ENCODE measurements at places on chromosomes 12 and 14.
A peak's percentile ranks its signal among the peaks of the same experiment; 100 is the strongest.

DNA sequence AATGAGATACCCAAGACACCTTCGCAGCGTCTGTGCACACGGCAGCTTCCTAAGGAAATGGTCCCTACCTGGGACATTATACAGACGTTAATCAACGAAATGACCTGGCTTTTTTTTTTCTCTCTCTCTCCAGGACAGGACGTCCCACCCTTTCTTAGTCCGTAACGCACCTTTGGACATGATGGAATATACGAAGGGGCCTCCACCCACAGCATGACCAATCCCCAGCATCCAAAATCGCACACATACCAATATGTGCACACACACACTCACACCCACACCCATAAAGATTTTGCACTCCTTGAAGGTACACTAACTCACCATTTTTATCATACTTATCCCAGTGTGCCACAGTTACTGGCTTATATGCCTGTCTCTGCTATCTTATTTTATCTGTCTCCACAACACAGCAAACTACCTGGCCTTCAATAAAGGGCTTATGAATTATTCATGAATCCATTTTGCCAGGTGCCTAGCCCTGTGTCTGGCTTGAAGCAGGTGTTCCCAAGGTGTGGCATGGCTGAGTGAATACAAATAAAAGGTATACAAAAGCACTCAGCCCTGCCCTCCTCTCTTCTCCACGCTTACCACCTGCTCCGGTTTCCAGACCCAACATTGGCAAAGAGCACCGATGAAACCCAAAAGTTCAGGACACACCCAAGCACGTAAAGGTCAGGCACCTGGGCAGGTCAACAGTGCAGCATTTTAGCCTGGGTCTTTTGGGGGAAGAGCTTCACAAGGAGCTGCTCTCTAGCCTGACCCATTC is 2.2 kb downstream of the SCNN1A start:
- no peak for DNase-seq

DNA sequence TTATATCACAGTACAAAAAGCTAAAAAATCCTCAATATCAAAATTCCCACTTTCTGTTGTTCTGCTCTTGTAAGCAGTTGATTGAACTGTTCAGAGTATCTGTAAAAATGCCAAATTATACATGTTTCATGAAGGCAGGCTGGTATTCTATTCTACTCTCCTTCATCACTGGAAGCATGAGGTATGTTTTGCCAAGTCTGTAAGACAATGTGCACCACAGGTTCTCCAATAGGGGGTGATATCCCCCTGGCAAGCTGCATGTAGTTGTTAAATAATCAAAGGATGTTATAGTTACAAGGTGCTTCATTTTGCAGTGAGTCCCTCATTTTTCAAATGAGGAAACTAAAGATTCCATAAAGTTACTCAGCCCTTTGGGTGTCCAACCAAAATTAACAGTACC is 15.1 kb upstream of the NEK9 start:
- DNase-seq = peak; percentile 32

- peak; percentile 42 for DNase-seq
Observed at GRCh38 chr12:131167334-131167733, 213.6 kb downstream of the ADGRD1 start.

GRCh38 chr12:84412226-84412625 is 500.4 kb downstream of the SLC6A15 start:
- DNase-seq = peak; percentile 61

DNA sequence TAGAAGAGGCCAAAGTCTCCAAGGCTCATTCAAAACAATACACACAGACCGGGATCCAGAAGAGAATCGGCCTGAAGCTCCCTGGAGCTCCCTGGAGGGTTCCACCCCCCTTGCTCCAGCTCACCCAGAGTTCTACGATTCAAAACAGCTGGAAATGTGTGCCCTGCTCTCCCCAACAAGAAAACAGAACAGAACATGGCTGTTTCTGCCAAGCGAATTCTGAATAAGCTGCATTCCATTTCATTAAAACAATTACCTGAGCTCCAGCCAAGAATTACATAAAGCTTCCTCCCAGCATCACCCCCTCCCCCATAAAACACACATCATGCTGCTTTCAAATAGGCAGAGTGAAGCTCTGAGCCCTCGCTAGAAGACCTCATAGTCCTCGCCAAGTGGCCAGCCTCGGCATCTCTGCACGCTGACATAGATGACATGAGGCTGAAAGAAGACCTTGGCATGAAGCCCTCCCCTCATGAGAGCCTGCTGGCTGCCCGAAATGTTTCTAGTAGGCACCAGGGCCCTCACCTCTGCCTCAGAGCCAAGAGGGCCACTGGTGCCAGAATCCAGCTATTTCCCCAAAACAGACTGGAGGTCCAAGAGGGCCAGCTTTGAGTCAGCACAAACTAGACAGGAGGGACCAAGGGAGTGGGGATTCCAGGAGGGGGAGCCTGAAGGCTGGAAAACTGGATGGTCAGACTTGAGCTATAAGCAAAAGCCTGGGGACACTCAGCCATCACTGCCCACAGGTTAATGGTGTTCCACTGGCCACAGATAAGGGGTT is 8.3 kb downstream of the PXN start:
- peak; percentile 97 for DNase-seq

DNA sequence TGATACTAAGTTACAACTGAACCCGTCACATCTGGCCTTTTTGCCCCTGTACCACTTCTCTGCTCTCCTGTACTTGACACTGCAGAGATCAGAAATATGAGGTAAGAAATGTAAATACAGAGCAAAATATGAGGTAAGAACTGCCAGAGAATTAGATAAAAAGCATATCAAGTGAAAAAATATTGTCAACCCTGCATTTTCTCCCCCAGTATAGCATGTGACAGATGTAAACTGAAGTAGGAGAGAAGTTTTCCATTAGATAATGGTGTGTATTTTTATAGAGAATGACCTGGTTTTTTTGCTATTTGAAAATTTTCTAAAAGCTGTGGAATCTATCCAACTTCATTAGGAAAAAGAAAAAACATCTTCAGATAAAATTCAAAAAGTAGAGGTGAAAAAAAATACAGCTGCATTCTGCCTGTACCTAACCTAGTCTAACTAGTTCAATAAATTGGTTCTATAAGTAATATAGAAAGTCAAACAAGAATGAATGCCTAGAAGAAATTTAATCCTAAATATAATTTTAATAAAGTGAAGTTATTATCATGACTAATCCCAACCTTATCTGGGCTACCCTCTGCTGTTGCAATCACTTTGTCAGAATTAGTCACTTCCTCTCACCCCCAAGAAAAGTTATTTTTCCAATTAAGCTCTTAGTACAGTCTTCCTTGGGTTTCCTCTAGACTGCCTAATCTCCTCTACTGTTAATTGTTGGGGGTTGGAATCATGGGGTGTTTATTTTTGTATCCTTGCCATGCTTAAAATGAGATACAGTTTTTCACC is 210.0 kb downstream of the RASSF9 start:
- peak; percentile 85 for DNase-seq

DNA sequence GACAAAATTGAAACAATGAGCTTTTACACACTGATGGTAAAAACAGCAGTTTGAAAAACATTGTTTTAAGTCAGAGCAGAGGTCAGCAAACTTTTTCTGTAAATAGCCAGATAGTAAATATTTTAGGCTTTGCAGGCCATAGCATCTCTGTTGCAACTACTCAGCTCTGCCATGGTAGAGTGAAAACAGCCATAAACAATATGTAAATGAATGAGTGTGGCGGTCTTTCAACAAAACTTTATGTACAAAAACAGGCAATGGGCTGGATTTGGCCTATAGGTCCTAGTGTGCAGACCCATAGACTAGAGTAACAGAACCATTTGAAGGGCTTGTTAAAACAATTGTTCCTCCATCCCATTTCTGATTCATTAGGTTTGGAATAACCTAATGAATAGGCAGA is 114.8 kb downstream of the TGFB3 start:
- no peak for DNase-seq

- no peak for DNase-seq
Observed at GRCh38 chr12:58347691-58348090, 406.3 kb downstream of the ATP23 start.

- no peak for DNase-seq
Observed at GRCh38 chr12:132415327-132416120, 74.4 kb upstream of the FBRSL1 start.

- DNase-seq = no peak
Observed at GRCh38 chr14:77343662-77344061, 22.8 kb downstream of the GSTZ1 start.

DNA sequence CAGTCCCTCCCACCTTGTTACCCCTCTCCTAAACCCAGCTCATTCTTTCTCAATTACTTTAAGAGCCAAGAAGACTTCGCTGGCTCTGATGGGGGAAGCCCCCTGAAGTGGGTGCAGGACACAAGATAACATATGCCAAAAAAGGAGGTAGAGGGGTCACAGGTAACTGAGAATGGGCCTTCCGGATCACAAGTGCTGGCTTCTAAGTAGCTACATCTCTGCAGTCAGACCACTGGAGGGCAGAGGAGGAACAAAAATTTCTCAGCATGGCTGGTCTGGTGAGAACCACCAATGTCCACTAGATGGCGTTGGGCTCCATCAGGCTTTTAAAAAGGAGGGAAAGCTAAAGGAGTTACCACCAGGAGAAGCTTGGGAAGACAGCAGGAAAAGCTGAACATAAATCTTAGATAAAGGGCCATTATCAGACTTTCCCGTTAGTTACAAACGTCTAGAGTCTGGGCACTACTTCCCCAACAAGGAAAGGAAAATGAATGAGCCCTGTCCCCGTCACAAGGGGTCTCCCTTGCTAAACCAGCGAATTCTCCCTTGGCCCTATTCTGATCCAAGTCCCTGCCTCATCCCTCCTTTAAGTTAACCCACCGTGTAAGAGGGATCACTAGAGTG is 11.6 kb upstream of the CDH24 start:
- DNase-seq = peak; percentile 90

- DNase-seq = peak; percentile 70
Observed at GRCh38 chr12:127257366-127257935, 1009.5 kb upstream of the TMEM132C start.

DNA sequence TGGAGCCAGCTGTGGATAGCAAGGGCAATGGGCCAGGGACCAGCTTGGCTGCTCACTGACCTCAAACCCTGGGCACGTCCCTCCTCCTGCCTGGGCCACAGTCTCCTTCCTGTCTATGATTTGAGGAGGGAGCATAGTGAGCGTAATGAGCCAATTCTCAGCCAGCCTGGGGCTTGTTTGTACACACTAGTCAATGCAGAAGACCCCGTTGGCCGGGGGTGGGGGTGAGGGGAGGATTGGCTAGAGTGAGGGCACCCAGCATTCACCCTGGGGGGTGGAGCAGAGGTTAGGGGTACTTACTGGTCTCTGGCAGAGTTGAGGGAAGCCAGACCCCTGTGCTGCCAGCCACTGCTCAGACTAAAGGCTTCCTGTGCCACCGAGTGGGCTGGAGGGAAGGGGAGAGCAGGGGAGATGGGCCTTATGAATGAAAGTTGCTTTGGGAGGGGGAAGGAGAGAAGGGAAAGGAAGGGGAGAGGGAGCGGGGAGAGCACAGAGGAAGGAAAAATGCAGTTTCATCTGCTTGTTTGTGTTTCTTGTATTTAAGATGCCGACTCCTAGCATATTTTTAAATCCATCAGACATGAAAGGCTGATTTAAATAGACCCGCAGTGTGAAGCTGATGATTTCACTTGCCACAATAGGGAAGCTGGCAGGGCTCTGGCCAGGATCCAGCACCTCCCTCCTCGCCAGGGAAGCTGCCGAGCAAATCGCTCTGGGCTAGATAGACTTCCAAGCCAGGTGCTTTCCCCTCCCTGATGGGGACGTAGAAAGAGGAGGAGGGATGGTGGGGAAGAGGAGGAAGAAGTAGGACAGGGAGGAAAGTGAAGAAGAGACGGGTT is 114.0 kb downstream of the PRMT8 start:
- DNase-seq = no peak

- no peak for DNase-seq
Observed at GRCh38 chr12:81615026-81615588, 144.0 kb downstream of the PPFIA2 start.

- DNase-seq = peak; percentile 26
Observed at GRCh38 chr14:52015411-52016030, 26.2 kb downstream of the RTRAF start.

GRCh38 chr12:114917953-114918352 is 234.0 kb upstream of the TBX3 start:
- no peak for DNase-seq

DNA sequence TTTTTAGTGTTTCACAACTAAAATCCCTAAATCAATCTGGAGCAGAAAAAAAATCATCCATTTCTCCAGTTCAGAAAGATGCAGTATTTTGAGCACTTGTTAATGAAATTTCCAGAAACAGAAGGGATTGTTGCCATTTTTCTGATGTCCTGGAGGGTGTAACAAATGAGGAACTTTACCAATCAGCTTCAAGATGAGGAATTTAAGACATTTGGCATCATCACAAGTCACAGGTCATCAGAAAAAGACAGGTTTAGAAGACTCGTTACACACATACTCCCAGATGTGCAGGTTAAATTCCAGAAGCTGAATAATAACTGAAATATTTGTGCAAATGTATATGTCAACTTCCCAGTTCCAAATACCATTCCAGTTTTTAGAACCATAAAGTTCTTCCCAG is 482 bp upstream of the PSMC1 start:
- no peak for DNase-seq

GRCh38 chr14:64465831-64466554 is 694 bp downstream of the AKAP5 start:
- DNase-seq = peak; percentile 65
